D341Med (cell line): ENCODE measurements at places on chromosomes 7 and 10.

DNA sequence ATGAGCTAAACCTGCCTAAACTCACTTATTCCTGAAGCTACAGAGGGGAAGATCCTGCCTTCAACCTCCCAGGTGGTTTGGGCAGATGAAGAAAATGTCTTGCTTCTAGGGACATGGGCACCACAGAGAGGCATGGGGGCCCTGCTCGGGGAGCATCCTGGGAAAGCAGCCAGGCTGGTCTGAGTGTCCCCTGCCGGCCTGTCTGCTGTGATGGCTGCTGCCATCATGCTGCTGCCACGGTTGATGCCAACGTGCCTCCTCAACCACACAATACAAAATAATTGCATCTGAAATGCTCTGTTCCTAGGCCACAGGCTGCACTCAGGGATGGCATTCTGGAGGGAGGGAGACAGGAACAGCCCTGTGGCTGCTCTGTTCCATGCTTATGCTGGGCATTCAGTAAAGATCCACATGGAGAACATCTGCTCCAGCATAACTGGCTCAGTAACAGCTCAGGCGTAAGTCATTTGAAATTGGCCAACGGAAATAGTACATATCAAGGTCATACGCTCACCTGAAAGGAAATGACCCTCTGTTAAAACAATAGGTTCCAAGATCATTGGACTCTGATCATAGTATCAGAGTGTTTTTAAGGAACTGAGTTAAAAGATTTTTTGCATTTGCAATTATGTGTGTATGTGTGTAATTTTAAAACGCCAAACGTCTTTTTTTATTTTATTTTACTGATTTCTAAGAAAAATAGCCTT, 299.0 kb downstream of the TNS3 start:
- no peak for DNase-seq

- DNase-seq: no peak
These were observed 10.6 kb upstream of the ZNF777 start for GRCh38 chr7:149471289-149471953.

DNA sequence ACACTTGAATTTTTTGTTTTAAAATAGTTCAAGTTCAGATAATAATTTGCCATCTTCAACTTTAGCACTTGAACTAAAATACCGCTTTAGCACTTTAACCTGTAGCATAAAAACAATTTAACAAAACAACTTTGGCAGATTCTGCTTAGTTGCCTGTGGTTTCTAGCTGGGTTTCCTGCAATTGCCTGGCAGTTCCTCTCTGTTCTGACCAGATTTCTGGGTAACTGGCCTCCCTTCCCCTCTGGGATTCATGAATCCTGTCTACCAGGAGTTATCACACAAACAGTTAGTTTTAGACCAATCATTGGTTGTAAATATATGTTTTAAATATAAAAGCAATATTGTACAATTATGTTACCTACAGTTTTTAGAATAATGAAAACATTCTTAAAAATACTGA, 89.8 kb upstream of the HDAC9 start:
- DNase-seq: no peak

DNA sequence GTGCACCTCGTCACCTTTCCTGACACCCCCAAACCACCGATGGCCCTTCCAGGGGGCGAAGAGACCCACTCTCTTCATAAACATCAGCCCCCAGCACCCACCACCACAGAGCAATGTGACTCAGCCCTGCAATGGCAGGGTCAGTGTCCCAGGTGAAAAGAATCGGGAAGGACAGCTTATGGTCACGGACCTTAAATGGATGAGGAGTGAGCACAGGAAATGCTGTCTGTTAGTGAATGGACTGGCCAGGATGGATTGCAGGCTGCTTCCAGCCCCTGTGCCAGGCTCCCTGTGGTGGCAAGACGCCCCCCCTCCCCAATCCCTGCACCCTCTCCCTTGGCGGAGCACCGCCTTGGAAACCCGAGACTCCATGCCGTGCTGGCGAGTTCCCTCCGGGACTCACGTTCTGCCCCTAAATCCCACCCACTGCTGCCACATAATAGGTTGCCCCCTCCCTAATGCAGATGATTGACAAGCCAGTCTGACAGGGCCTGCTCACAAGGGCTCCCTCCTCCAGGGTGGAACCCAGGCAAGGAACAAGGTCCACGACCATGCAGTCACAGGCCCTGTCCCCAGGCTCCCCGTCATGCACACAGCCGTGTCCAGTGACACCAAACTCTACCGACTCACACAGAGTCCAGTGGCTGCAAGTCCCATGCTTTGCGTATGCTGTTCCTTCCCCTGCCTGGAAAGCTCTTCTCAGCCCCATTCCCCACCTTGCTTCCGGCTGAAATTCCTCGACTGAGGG, 7.3 kb downstream of the ASB13 start:
- DNase-seq: no peak

GRCh38 chr10:78808286-78808685, 260.5 kb upstream of the ZMIZ1 start:
- no peak for DNase-seq

DNA sequence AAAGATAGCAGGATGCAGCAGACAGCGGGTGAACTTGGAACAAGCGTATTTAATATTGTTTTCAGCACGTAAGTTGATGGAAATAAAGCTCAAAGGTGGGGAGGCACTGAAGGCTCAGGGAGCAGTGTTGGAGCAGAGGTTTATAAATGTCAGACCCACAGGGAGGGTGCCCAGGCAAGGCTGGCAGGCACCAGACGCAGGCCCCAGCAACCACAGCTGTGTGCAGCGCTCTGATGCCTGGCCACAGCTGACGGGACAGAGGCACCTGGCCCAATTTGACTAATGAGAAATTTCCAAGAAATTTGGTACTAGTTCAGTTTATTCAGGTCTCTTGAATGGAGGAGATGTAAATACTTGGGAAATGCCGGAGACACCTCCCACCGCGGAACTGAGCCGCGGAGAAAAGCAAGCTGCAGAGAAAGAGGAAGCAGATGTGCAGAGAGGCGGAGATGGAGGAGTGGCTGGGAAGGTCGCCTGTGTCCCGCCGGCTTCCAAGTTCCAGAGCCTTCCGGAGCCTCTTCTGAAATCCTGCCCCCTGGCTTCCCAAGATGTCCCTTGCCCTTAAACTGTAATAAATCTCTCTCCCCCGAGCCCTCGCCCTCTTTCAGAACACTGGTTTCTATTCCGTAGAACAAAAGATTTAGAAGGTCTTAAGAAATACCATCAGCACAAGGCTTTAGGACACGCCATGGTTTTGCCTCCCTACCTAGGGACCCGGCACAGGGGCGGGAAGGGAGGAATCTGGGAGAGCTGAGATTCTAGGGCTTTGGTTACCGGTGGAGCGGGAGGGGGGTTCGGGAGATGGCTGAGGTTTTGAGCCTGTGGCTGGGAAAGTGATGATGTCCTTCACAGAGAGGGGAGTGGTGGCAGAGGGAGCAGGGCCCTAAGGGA, 38.4 kb upstream of the PLXNA4 start:
- DNase-seq: no peak

GRCh38 chr7:25949736-25950487, 202.1 kb upstream of the NFE2L3 start:
- DNase-seq: no peak

DNA sequence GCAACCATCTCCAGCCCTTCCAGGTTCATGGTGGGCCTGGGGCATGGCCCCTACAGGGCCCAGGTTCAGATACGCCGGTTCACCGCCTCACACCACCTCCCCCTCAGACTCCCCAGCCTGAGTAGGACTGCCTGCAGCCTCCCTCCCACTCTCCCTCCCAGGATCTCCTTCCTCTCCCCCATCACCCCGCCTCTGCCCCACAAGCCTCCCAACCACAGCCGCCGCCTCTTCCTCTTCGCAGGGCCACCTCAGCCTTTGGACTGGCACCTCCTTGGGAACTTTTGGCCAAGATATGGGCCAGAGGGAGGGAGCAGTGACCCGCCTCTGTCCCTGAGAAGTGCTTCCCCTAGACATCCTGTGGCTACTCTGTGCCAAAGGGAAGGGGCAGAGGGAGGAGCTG, 9.3 kb downstream of the KCNIP2 start:
- DNase-seq: no peak

- no peak for DNase-seq
These were observed 9.5 kb upstream of the LBX1 start for GRCh38 chr10:101238732-101239105.

DNA sequence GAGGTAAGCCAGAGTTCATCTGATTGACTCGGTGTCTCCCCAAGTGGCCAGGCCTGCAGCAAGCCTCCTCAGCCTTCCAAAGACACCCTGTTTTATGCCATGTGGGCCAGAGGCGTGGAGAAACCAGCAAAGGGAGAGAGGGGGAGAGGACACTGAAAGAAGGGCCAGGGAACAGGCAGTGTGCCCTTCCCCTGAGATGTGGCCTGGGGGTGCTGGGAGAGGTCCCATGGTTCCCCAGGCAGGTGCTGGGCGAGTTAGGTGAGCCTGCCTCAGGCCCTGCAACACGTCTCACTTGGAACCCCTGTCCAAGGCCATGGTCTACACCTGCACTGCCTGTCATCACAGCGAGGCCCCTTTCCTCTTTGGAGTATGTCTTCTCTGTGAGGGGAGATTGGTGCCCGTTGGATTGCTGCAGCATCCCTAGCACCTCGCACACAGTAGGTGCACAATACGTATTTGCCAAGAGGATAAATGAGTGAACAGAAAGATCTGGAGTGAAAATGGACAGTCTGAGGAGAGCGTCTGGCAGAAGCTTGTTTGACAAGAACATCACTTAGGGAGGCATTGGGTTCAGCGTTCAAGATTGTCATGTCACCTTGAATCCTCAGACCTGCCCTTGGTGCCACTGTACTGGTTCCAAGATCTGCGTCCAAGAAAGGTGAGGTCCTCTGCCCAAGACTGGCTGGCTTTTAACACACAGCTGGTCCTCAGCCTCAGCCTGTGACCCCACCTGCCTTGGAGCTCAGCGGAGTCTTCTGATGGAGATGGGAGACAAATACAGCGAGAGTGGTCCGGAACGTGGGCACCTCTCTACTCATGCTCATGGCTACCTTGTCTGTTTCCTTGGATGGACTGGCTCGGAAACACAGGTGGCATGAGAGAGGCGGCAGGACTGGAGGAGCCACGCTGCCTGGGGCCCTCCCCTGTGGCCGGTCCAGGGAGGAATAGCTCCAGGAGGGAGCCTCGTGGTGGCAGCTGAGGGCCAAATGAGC, 39.8 kb upstream of the NUB1 start:
- no peak for DNase-seq

DNA sequence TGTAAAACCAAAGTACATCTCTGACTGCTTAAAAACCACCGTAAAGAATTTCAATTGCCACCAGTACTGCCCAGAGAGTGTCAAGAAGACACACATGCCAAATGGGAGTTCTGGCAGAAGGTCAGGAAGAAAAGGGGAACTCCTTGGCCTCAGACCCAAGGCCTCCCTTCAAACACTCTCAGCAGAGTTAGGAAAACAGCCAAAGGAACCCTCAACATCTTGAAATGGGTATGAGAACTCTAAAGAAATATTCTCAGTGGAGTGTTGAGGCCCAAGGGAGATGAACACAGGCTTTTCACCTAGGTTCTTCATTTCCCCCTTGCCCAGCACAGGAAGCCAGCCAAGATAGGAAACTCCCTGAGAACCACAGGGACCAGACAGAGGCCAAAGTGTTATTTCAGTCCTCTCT, 96.1 kb upstream of the ASAH2 start:
- DNase-seq: no peak

DNA sequence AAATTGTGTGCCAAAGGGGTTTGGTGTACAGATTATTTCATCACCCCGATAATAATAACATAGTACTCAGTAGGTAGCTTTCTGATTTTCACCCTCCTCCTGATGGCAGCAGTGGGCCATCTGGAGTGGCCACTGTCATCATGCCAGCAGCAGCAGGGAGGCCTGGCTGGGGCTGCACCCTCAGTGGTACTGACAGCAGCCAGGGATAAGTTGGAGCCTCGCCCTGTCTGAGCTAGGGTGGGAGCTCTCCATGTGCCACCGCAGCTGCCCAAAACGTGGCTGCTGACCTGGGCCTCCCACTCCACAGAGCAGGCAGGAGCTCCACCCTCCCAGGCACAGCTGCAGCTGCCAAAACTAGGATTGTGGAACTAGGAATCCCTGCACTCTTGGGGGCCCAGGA, 700.8 kb upstream of the KCND2 start:
- DNase-seq: peak; percentile 30

GRCh38 chr10:91190388-91190870, 30.0 kb upstream of the PCGF5 start:
- DNase-seq: no peak

GRCh38 chr7:83096065-83096580, 66.6 kb downstream of the PCLO start:
- DNase-seq: no peak

- DNase-seq: no peak
These were observed 30.3 kb downstream of the PROSER2 start for GRCh38 chr10:11853468-11853867.

DNA sequence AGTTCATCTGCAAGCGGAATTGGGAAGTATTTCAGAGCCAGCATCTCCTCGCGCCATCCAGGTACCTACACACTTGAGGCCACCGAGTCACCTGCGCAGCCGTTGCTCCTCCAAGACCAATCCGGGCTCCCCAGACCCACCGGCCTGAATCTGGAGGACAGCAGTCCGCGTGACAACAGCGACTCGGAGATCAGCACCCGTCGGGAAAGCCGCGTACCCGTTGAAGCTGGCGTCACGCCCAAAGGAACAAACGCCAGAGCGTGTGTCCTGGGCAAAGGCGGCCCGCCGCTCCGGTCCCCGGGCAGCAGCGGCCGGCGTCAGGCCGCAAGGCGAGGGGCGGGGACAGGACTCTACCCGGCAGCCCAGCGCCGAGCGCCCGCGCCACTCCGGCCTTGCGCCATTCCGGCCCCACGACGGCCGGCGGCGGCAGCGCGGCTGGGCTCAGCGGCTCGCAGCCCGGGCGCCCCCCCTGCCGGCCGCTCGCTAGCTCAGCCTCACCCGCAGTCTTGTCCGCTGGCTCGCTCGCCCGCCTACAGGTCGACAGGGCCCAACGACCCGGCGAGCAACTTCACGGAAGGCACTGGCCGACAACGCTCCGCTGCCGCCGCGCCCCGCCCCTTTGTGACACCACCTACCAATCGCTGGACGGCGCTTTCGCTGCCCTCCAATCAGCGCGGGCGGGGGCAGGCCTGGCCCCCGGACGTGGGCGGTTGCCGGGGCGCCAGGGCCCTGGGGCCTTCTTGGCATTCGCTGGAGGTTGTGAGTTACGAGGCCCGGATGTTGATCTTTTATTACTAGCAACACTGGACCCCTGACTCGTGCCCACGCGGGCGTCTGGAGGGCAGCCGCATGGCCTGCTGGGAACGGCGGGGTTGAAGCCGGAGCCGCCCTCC, at the start of gene ZFAND4:
Gene ZFAND4 (minus strand): TSS at position 592 of the 893 bp plus-strand sequence. CDS start 9,047 bp downstream, outside the sequence.
- DNase-seq: peak; percentile 97
